Brain microvascular endothelial cell (primary cell): ENCODE measurements at places on chromosomes 5 and 9.

DNA sequence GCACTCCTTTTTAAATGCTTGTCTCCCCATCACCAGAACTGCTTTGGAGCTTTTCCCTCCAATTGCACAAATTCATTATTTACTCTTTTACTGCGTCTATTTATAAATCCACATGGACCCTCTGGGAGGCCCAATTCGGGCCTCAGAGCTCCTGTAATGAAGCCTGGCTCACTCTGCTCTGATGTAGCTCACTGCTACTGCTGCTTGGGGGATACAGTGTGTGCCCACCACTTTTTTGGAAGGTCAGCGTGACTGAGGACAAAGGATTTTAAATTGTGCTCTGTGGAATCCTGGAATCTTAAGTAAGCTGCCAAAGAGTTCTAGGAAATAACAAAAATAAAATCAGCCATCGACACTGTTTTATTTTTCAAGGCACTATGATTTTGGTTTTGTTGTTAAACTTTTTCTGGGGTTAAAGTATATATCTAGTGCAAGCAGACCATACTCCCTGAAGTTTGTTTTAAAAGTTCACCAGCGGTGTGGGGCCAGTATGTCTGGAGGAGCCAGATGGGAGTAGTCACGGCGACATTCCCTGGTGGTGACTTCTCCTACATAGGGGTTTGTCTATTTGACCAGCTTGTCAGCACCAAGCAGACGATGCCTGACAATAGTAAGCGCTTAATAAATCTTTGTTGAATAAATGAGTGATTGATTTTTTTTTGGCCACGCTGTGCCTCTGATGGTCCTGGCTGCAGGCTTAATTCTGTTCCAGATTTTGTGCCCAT, 142.8 kb downstream of the TMEM38B start:
- DNase-seq: no peak

GRCh38 chr9:107734256-107735013, 244.9 kb upstream of the KLF4 start:
- DNase-seq: no peak

DNA sequence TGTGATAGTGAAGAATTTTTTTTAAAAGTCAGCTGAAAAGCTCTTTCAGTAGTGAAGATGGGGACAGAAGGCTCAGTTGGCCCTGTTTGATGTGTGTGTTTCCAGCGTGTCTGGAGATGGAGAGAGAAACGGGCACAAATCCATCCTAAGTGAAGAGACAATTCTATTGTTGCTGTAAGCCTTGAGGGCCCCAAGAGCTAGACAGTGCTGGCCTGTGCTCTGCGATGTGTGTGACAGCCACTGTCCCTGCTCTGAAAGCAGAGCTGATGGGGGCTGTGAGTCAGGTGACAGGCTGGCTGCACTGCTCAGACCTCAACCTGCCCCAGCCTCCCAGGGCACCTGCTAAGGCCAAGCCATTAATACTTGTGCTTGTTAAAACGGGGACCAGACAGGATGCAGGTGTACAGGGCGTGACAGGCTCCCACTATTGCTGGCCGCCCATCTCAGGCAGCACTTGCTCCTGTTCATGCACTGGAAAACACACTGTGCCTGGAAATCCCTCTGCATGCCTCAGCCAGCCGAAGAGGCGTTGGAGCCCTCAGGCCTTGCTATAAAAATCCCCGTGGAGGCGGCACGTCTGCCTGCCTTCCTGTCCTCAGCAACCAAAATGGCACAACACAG, 44.6 kb upstream of the SEMA4D start:
- DNase-seq: no peak

DNA sequence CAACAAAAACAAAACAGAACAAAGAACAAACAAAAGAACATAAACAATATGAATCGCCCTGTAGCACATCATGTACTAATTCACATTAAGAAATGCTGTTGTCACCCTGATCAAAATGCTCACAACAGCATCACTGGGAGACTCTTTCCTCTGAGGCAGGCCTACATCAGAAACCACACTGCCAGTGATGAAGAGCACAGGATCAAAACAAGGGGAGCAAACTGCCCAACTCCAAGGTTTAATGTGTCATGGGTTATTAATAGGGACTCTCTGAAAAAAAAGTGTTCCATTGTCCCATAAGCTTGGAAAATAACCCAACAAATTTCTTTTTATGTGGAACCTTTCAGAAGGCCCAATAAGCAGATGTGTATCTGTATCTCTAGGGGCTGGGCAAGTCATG, 74.2 kb downstream of the PTPN3 start:
- DNase-seq: no peak

- DNase-seq: no peak
Measured at GRCh38 chr5:144457160-144457559, 286.5 kb downstream of the KCTD16 start.

- DNase-seq: no peak
Measured at GRCh38 chr5:156680831-156681230, 169.3 kb upstream of the PPP1R2B start.

DNA sequence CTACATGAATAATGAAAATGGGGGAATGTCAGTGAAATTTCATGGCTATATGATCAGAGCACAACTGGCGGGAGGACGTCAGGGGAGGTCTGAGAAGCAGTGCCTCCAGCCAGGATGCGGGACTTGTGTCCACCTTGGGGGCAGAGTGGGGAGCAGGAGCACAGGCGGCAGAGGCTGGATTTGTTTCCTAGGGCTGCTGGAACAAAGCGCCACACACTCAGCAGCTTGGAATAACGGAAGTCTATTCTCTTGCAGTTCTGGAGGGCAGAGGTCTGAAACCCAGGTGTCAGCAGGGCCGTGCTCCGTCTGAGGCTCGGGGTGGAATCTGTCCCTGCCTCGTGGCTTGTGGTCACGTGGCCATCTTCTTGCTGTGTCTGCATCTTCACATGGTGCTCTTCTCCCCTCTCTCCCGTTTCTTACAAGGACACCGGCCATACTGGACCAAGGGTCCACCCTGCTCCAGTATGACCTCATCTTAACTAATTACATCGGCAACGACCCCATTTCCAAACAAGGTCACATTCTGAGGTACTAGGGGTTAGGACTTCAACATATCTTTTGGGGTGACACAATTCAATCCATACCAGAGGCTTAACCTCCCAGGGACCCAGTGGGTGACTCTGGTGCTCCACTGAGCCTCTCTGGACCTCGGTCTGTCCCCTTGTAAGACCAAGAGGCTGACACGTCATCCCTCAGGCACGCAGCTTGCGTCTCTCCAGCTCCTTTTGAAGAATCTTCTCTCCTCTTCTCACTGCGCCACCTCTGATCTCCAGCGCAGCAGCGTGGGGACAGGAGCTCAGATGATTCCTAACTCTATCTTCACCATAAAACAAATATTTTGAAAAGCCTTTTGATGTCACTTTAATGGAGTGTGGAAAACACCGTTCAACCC, 202.5 kb downstream of the CDK5RAP2 start:
- DNase-seq: no peak

DNA sequence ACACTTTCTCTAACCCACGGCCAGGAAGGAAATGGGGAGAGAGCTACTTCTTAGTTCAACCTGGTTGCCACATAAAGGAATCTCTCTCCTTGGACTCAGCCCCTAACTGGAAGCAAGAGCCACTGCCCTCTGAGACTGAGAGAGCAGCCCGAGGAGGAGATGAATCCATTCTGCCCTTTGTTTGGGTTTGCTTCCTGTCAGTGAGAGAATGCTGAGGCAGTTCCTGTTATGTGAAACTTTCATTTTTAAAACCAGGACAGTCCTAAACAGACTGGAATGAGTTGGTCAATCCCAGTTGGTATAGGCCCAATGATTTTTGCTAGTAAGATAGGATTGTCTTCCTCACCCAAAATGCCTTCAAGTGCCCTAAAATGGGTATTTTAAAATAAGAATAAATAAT, 205.1 kb downstream of the NTRK2 start:
- peak; percentile 3 for DNase-seq

DNA sequence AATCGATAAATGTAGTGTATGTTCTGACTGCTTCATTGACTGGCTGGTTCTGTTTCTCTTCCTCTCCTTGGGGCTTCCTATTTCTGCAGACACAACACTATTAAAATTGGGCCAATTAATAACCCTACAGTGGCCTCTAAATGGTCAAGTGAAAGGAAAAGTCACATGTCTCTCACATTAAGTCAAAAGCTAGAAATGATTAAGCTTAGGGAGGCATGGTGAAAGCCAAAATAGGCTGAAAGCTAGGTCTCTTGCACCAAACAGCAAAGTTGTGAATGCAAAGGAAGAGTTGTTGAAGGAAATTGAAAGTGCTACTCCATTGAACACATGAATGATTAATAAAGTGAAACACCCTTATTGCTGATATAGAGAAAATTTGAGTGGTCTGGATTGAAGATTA, 58.2 kb downstream of the CCNH start:
- DNase-seq: no peak

GRCh38 chr5:179755022-179755421, 22.4 kb downstream of the MAML1 start:
- DNase-seq: no peak

DNA sequence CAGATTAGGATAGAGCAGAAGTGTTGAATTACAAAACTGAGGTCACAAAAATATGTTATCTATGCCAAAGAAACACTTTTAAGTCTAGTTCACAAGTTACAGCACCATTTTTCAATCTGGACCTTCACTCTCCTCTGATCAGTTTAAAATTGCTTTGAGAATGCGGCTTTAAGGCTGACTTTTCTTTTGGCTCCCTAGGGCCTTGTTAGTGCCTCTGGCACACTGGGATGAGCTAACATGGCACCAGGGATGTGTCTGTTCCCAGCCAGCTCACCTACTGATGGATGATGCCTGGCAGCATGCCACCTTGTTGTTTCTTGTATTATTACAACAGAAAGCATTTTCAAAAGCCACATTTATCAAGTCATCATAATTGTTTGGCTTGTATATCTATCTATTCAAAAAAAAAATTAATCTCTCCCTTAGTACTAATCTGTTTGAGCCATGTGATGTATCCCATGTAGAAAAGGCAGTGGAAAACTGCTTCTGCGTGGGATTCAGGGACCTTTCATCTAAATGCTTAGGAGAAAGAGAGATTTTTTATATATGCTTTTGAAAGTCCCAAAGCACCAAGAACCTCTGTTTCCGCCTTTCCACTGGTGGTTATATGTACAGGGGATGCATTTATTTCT, 46.6 kb downstream of the ADAMTSL1 start:
- no peak for DNase-seq

DNA sequence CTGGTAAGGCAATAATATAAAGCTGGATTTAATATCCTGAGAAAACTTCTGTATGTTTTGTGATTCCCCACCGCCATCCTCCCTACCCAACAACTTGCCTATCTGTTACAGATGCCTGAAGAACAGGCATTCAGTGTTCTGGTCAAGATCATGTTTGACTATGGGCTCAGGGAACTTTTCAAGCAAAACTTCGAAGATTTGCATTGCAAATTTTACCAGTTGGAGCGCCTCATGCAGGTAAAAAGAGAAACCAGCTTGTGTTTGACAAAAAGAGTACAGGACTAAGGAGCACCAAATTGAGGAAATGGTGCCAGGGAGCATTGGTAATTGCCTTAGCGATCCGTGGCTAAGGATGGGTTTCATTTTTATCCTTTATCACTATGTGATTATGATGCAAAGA, 40.0 kb downstream of the GPR21 start:
- no peak for DNase-seq

GRCh38 chr5:119055294-119055693, 15.6 kb upstream of the DMXL1 start:
- DNase-seq: no peak
